Skin of body (tissue), 3 donors: ENCODE measurements at places on chromosomes 12 and 14. TPM values are rescaled to one million over a fixed set of nuclear protein-coding genes. Genes with fewer than 3 reads are reported as not detected.
A peak's percentile ranks its signal among the peaks of the same experiment; 100 is the strongest.

GRCh38 chr12:102343361-102344121, 136.8 kb downstream of the IGF1 start:
- no peak for DNase-seq

Gene MFAP5
- total RNA-seq, result 125 TPM

GRCh38 chr14:56562883-56563282, 16.7 kb upstream of the TMEM260 start:
- DNase-seq, result no peak

Gene ULK1
- total RNA-seq, result 12.3 TPM

Gene C12orf54
- total RNA-seq, result not detected

GRCh38 chr12:58925751-58926150, 5.4 kb upstream of the LRIG3 start:
- DNase-seq, result no peak

Gene TSPAN31
- 44.0 TPM for total RNA-seq

DNA sequence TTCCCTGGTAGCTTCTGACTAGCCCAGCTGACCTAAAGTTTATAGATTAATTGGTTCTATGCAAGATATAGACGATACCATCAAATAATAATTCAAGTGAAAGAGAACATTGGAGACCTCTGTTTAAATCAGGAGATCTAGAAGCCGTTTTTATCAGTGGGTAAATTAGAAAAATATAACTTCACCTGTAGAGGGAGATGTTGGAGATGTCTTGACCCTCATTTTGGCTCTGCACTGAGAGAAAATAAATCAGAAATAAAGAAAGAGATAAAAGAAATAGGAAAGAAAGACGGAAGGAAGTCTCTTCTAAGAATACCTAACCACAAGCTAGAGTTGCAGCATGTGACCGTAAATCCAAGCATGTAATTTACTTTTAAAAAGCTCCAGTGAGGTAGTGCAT, 684.5 kb downstream of the C12orf50 start:
- DNase-seq, result no peak

Gene MAP1LC3B2
- 1.2 TPM for total RNA-seq

Gene CLEC9A
- total RNA-seq, result 0.99 TPM

GRCh38 chr12:106051853-106052531, 86.8 kb downstream of the NUAK1 start:
- DNase-seq, result peak; percentile 7

DNA sequence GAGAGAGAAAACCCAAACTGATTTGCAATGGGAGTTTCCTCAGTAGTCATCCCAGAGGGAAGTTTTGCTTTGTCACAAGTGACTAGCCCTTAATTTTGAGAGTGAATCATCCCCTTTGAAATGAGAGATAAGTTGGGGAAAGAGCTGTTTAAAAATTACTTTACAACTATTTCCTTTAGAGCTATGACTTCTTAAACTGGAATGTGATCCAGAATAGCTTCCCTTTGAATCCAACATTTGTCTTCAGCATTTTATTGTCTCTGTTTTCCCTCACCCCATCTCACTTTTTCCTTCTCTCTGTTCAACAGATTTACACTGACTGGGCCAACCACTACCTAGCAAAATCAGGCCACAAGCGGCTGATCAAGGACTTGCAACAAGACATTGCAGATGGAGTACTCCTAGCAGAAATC, 109.3 kb downstream of the NAV3 start:
- peak; percentile 39 for DNase-seq

DNA sequence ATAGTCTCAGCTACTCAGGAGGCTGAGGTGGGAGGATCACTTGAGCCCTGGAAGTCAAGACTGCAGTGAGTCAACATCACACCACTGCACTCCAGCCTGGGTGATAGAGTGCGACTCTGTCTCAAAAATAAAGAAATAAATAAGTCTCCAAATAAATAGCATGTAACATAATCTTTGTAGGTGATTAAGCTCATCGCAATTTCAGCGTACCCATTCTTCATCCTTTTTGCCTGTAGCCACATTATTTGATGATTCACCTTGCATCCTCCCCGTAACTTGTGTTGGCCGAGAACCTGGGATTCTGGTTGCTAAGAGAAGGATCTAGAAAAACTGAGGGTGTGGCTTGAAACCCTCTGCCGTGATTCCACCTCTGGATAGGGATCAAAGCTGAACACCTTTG, 115.1 kb downstream of the GALC start:
- no peak for DNase-seq

Gene CISTR
- total RNA-seq, result not detected

Gene TMEM233
- total RNA-seq, result 0.20 TPM

DNA sequence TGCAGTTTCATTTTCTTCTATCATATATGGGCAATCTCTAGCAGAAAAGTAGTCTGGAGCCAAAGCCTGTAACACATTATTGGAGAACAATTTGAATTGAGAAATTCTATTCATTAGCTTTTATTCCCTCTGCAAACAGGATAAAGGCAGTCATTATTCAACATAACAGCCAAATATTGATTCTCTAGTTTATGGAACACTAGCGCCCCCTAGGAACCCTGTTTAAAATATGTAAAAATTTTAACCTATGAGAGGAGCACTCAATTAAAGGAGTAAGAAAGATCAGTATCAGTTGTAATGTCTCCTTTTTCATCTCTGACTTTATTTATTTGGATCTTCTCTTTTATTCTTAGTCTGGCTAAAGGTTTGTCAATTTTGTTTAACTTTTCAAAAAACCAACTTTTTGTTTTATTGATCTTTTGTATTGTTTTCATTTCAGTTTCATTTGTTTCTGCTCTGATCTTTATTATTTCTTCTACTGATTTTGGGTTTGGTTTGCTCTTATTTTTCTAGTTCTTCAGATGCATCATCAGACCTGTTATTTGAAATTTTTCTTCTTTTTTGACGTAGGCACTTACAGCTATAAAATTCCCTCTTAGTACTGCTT, 4.8 kb upstream of the LMNTD1 start:
- peak; percentile 12 for DNase-seq

Gene AKAP3
- 0.49 TPM for total RNA-seq

GRCh38 chr14:98634043-98634820, 637.8 kb downstream of the BCL11B start:
- no peak for DNase-seq

DNA sequence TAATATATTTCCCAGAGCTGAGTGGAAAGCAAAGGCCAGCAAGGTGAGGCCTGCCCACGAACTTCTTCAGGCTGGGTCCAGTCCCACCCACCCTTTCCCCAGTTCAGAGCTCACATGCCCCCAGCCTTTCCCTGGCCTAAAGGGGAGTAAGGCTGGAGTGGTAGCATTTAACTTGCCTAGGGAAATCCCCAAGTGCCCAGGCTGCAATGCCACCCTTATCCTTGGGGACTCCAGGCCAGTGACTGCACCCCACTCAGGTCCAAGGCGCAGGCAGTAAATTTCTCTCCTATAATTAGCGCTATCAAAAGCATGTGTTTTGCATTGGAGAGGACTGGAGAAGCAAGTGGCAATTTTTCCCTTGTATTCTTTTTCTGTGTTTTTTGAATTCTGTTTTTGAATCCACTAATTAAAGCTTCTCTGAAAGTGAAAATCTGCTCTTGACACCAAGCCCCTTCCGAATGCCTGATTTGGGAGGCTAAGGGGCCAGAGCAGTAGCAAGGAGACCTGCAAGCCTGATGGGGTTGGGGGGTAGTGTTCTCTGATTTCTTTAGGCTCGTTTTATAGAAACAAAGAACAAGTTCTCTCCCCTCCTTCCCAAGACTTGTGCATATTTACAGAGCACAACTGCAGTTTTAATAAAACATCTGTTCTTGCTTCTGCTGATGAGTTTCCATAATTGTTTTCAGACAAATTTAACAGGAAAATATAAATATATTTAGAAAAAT, 3.5 kb upstream of the HOXC6 start:
- no peak for DNase-seq

DNA sequence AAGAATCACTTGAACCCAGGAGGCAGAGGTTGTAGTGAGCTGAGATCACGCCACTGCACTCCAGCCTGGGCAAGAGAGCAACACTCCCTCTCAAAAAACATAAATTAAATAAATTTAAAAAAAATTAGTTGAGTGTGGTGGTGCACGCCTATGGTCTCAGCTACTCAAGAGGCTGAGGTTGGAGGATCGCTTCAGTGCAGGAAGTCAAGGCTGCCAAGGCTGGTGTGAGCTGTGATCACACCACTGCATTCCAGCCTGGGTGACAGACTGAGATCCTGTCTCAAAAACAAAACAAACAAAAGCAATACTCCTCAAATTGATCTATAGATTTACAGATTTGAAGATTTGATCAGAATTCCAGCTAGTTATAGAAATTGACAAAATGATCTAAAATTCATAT, 92.7 kb upstream of the RESF1 start:
- DNase-seq, result no peak

DNA sequence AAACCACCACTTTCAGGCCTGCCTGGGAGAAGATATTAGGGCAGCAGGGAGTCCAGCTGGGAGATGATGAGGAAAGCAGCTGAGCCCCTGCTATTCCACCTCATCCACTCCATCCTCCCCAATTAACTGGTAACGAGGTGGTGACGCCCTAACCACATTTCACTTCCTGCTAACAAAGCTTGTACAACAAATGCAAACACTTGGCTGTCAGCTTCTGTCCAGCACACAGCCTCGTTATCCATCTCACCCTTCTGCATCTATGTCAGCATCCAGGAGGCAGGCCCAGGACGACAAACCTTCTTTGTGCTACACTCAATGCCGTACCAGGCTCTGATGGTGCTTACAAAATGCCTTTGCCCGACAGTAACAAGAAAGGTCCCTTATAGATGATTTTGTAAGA, 225.4 kb downstream of the APAF1 start:
- no peak for DNase-seq

GRCh38 chr12:93461503-93461902, 5.8 kb upstream of the MRPL42 start:
- no peak for DNase-seq

Gene PKP2
- 11.5 TPM for total RNA-seq

GRCh38 chr14:105315211-105315721, 718 bp downstream of the PACS2 start:
- no peak for DNase-seq

Gene RERGL
- 0.79 TPM for total RNA-seq

Gene ING4
- 45.6 TPM for total RNA-seq

Gene OR4E2
- total RNA-seq, result not detected

DNA sequence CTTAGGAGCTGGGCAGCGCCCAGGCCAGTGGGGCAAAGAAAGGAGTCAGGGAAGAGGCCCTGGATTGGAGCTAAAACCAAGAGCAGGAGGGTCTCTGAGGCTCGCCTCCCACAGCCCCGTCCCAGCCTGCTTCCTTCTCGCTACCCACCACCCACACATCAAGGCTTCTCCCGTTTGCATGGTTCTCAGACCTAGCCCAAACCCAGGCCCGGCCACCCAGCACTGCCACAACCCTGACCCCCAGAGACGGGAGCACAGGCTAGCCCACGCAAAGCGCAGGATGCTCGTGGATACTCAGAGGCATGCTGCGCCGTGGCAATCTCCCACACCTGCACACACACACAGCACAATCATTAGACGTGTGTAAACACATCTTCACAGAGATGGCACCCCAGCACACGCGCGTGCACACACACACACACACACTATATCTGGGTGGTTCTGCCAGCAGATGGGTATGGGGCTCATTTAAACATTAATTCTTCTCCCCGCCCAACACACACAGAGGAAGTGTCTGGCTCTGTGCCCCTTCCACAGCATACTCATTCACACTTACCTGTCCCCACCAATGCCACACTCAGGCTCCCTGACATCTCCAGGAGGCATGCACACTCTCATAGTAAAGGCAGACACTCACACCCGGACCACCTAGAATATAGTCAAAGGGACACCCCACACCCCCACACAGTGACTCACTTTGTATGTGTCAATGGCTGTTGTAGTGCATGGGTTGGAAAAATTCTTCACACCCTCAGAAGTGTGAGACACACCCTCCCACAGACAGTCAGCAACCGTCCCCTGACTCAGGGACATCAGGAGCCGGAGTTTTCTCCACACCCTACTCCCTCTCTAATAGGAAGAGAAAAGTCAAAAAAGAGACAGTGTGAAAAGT, 1.1 kb downstream of the CARMIL3 start:
- no peak for DNase-seq

DNA sequence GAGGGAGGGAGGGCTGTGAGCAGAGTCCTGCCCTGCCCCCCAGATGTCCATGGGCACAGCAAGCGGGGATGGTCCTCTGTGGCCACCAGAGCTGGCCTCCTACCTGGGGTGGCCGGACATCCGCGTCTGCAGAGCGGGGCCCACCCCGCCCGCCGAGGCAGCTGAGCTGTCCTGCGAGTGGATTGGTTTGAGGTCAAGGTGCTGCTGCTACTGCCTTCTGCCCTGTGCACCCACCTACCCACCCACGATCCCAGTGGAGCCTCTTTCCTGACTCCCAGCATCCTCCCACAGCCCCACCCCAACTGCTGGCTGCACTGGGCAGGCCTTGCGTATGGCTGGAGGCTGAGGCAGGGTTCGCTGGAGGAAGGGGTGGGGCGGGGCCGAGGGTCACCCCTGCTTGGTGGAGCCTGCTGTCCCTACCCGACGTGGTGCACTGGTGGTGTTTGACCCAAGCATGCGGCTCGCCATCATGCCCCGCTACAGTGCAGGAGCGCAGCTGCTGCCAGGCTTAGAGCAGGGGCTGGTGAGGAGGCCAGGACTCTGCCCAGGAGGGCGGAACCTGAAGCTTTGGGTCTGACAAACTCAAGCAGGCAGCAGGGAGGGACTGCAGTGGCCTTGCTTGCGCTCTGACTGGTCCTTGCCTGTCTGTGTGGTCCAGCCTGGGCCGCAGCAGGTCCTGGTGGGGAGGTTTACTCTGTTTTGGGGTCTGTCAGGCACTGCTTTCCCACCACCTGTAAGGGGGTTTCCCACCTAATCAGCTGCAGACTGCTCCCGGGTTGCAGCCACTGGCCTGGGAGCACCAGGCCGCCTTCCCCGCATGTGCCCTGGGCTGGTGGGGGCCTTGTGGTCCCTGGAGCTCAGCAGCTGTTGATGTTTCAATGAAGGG, 23.7 kb downstream of the CEP170B start:
- DNase-seq, result no peak

DNA sequence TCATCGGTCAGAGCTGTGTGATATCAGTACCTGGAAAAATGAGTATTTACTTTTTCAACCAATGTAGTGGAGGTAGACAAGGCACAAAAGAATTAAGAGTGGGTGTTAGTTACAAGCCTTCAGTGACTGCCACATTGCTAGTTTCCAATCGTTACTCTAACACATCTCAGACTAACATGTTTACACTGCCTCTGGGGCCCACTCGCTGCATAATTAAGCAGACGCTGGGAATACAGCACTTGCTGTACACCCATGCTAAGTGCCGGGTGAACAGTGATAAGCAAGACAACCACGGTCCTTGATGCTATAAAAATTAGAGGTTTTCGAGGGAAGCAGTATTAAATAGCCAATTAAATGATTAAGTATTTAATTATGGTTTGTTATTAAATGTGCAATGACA, 1147.6 kb downstream of the AACS start:
- DNase-seq, result no peak

Gene IFI27L2
- total RNA-seq, result 29.8 TPM

GRCh38 chr14:81172881-81173280, 47.9 kb downstream of the GTF2A1 start:
- no peak for DNase-seq

Gene AKAP5
- 1.3 TPM for total RNA-seq

Gene CCDC197
- total RNA-seq, result not detected

Gene LRIG3
- total RNA-seq, result 241 TPM
